ENCODE measurements at places on chromosomes 2 and 18.

DNA sequence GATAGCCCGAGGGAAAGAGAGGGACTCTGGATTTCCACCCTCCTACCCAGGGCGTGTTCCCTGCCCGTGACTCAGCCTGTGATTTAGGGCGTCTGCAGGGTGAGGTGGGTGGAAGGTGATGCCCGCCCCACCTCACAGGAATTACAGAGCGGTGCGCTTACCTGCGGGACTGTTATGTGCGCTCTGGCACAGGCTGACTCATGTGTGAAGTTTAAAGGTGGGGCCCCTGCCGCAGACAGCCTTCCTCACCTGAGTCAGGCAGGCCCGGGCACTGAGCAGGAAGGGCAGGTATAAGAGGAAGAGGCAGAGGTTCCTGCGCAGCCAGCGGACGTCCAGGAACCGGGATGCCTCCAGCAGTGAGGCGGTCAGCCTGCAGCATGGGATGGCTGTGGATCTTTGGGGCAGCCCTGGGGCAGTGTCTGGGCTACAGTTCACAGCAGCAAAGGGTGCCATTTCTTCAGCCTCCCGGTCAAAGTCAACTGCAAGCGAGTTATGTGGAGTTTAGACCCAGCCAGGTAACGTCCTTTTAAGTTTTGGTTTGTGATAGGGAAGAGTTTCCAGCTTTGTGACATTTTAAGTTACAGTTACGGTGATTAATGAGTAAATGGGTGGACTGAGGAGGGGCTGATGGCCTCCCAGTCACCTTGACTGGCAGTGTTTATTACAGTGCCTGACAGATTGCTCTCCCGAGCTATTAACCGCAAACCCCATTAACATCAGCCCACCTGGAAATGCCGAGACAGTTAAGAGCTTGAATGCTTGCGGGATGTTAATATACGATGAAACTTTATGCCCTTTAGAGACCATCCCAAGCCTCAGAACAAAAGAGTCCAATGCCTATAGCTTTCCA is 141.6 kb upstream of the TTC39C start:
- no peak for DNase-seq

DNA sequence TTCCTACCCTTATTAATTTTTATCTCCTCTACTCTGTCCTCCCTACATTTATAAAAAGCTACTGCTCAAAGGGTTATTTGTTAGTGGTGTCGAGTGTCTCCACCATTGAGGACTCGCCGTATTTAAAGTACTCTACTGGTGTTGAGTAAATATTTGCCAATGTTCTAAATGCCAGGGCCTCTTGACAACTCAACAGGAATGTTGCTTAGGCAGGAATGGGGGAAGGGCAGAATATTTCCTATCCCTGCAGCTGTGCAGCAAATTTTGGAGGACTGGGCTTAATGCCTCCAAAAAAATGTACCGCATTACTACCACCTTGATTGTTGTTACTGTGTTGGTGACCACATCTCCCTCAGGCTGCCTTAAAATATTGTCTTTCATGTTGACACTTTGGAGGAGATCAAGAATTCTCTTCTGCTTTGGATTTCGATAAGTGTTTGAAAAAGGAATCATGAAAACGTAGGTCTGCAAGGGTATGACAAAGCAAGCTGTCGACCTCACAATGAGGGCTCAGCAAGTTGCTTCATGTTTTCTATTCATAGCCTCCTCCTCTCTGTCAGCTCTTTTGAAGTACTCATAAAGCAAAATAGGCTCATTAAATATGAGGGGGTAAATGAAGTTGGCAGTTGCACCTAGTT is 84.3 kb downstream of the EFEMP1 start:
- DNase-seq = peak; percentile 51

- DNase-seq = no peak
Observed at GRCh38 chr18:23662309-23663263, at the start of gene ANKRD29. TSS of gene ANKRD29 (minus strand) at chr18:23662911. CDS start at chr18:23662730, 181 bp downstream.

- DNase-seq = no peak
Observed at GRCh38 chr2:195622966-195623365, 34.1 kb upstream of the SLC39A10 start.

- DNase-seq = peak; percentile 49
Observed at GRCh38 chr2:68196120-68196716, 38.5 kb downstream of the PNO1 start.

DNA sequence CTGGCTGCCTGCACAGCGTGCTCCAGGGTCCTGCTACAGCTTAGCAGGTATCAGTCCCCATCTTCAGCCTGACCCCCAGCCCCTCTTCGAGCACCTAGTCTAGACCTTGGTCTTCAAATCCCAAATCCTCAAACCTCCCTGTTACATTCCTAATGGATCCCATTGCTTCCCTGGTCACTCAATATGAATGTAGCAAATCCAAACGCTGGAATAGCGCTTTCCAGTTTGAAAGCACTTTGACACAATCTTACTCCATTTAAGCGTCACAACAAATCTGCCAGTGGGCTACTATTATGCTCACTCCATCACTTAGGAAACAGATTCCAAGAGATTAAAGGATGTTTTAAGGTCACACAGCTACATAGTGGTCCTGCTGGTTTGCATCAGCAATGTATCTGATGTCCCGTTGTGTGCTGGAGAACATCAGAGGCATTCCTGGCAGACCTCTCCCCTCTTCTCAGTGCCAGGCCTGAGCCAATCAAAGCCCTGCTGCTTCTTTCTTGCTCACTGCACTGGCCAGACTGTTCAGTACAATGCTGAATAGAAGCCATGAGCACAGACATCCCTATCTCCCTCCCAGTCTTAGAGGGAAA is 11.1 kb upstream of the INO80C start:
- no peak for DNase-seq

- no peak for DNase-seq
Observed at GRCh38 chr18:45688113-45688512, 35.9 kb upstream of the SLC14A1 start.

GRCh38 chr2:199414001-199414400 is 43.7 kb downstream of the SATB2 start:
- no peak for DNase-seq

- DNase-seq = no peak
Observed at GRCh38 chr2:8857709-8858108, 20.3 kb upstream of the KIDINS220 start.

- no peak for DNase-seq
Observed at GRCh38 chr2:99939135-99939534, 203.3 kb downstream of the AFF3 start.

- no peak for DNase-seq
Observed at GRCh38 chr2:239337877-239338484, 62.8 kb downstream of the HDAC4 start.

GRCh38 chr2:138997346-138997745 is 217.2 kb upstream of the NXPH2 start:
- DNase-seq = no peak

DNA sequence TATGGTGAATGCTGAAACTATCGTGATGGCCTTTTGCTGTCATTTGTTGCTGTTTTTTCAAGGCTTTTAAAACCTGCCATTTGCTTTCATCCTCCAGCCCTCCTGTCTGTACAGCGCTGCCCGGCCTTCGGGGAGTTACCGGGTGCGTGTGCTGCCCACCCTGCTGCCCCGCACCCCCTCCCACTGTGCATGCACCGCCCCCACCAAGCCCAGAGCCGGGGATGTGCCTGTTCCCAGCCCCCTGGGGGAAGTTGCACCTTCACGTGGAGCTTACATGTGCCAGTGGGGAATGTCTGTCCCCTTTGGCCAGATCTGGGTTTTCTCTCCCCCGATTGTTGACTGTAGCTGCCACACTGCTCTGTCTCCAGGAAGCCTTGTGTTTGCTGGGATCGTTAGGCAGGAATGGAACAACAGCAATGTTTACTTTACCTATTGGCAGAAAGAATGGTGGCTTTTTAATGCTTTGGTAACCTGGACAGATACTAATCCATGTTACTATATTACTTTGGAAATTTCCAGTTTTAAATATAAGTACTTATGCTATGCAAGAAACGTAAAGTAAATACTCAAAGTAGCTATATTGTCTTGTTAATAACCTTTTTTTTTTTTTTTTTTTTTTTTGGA is 64.8 kb upstream of the RBM44 start:
- DNase-seq = no peak

GRCh38 chr2:108124736-108125495 is 114.9 kb upstream of the SULT1C3 start:
- DNase-seq = no peak

DNA sequence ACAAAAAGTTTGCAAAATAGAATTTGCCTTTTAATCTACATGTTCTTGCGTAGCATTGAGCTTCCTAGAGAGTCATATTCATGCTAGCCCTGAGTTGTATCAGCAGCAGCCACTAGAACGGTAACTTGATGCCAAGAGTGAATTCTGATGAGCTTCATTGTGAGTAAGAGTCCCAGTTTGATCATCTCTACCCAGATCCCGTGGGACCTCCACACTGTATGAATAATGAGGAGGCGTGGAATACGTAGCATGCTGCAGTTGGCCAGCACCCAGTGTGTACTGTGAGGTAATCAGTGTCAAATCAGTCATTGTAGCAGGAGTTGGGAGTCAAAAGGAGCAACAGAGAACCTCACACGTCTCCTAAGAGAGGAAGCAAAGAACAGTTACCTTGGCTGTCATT is 197.9 kb downstream of the NEDD4L start:
- DNase-seq = peak; percentile 70

DNA sequence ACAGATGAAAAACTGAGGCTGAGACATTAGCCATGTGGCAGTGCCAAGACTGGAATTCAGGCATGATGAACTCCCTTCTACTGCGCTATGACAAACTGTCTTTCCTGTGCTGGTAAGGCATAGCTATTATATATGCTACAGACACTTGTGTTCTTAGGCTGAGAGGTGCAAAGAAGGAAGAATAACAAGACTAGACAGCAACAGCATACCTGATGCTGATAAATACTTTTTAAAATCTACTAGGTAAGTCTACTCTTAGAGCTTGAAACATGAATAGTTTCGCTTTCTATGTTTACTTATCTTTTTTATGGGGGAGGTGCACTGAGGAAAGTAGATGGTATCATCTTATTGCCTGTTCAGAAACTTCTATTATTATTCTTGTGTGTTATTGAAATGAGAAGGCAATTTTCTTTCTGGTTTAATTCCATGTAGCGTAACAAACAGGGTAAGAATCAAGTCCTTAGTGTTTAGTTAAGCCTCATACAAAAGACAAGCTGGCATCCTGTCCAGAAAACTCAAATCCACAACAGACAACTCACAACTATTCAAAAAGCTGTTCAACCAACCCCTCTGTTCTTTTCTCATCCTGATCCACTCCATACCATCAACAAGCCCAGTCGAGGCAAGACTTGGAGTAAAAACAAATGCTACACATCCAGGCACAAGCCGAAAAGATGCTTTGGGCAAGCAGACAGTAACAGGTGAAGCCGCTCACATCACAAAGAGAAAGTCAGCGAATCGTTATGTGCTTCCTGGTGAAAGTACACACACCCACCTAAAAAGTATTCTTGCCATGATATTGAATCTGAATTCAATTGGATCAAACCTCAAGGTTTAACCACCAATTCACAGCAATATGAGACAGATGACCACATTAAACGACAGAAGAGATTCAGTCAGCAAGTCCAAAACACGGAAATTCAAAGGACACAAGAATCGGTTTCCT is 1.5 kb downstream of the TTC32 start:
- DNase-seq = peak; percentile 9

DNA sequence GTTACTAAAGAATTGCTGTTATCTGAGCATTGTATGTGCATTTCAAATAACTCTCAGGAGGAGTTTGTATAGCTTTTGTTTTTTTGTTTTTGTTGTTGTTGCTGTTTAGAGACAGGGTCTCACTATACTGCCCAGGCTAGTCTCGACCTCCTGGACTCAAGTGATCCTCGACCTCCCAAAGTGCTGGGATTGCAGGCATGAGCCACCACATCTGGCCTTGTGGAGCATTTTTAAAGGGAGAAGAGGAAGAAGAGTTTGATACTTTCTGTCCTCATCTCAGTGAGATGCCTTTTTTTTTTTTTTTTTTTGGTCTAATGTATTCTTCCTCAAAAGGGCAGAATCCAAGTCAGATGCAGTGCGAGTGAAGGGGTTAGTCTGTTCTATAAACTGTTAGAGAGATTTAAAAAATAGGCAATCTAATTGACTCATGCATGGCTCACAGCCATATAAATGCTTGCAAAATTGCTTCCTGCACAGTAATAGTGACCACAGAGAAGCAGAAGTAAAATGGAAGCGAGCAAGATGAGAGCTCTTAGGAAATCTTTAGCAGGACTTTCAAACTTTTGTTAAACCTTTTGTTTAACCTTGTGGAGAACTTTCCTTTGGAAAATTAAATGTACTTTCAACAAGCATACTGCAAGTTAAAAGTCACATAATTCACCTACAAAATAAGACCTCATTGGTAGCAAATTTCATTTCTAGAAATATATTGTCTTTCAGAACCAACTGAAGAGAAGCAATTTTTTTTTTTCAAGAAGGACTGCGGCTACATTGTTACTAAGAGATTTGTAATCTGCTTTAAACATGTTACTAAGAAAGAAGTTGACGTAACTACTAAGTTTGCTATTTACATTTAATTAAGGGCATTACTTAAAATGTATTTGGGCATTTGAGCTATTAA is 52.3 kb upstream of the ROCK1 start:
- DNase-seq = peak; percentile 92

- DNase-seq = no peak
Observed at GRCh38 chr2:3876221-3876620, 172.8 kb downstream of the DCDC2C start.

DNA sequence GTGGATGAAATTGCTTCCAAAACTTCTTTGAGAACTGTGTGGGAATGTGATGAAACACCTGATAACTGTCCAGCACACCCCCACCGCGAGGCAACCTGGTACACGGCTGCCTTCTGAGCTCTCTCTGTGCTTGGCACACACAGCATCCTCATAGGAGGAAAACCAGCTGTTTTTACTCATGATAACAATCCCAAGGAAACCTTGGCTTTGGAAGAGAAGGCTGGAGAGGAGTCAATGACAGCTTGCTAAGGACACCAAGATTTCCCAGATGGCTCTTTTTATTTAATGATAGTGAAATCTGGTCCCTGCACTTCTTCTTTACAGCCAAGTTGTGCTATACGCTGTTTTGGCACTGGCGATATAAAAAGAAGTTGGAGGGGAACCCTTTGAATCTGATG is 232.5 kb upstream of the FN1 start:
- peak; percentile 40 for DNase-seq

DNA sequence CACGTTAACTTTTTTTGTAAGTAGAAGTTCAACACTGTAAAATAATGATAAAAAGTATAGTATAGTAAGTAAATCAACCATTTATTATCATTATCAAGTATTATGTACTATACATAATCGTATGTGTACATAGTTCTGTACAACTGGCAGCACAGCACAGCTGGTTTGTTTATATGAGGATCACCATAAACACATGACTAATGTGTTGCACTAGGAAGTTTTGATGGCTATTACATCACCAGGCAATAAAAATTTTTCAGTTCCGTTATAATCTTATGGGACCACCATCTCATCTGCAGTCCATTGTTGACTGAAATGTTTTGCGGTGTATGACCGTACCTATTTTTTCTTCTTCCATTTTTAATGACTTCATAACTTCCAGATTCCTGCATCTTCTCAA is 39.2 kb upstream of the ZNF385B start:
- peak; percentile 8 for DNase-seq
